ENCODE measurements at places on chromosomes 4 and X. TPM values are rescaled to one million over a fixed set of nuclear protein-coding genes. Genes with fewer than 3 reads are reported as not detected.

ADH1A gene
- not detected for polyA plus RNA-seq

OTUD6A gene
- polyA plus RNA-seq, result not detected

PITX2 gene
- polyA plus RNA-seq, result not detected

EGF gene
- not detected for polyA plus RNA-seq

DDX53 gene
- not detected for polyA plus RNA-seq

SPINK2 gene
- polyA plus RNA-seq, result 0.70 TPM

NEIL3 gene
- polyA plus RNA-seq, result not detected

TMPRSS11B gene
- not detected for polyA plus RNA-seq

NAT8L gene
- polyA plus RNA-seq, result 0.55 TPM

BMX gene
- polyA plus RNA-seq, result 0.56 TPM

RNF150 gene
- 1.3 TPM for polyA plus RNA-seq

SLIT2 gene
- polyA plus RNA-seq, result 2.6 TPM

MMRN1 gene
- 3.8 TPM for polyA plus RNA-seq

FANCB gene
- 0.38 TPM for polyA plus RNA-seq

CITED1 gene
- polyA plus RNA-seq, result 0.60 TPM

PRDM8 gene
- polyA plus RNA-seq, result 2.4 TPM

ZGRF1 gene
- 0.46 TPM for polyA plus RNA-seq

CDX4 gene
- not detected for polyA plus RNA-seq

DDIT4L gene
- polyA plus RNA-seq, result 1.1 TPM

NOX1 gene
- not detected for polyA plus RNA-seq

SMIM31 gene
- polyA plus RNA-seq, result 0.70 TPM

OGT gene
- 10.5 TPM for polyA plus RNA-seq

SOD3 gene
- 23.7 TPM for polyA plus RNA-seq
